ENCODE measurements at places on chromosomes 5 and 9.

DNA sequence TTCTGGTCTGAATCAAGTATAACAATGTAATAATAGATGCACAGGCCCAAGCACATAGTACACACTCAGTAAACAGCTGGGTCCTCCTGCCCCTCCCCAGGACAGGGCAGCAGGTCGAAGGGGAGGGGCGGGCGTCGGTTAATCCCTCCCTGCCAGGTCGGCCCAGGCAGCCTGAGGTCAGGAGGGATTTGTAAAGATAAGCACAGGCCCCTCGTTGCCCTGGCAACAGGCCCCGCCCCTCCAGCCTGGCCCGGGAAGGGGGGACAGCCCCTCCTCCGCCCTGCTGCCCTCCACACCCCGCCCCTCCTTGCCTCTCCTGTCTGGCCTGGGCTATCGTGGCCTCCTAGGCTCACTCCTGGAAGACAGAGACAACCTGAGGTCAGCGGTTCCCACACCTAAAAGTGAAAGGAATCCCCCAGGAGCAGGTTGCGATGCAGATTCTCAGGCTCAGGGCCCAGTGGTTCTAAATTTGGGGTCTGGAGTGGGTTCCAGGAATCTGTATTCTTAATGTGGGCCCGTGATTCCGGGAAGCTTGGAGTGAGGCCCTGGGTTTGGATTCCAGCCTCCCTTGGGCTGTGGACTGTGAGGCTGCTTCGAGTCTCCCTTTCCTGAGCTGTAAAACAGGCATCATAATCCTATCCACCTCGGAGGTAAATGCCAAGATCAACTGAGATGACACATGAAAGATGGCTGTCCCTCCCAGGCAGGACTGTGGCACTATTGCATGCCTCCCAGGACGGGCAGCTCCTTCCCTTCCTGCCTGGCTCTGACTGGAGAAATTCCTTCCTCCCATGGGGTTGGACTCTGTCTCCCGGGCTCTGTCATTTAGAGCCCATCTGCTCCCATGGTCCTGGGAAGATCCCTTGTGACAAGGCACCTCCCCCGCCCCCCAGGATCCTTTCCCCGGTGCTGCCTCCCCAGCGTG, 4.4 kb downstream of the CRB2 start:
- DNase-seq = no peak

- no peak for DNase-seq
These were observed 36.4 kb upstream of the ADAMTSL1 start for GRCh38 chr9:18437315-18438201.

DNA sequence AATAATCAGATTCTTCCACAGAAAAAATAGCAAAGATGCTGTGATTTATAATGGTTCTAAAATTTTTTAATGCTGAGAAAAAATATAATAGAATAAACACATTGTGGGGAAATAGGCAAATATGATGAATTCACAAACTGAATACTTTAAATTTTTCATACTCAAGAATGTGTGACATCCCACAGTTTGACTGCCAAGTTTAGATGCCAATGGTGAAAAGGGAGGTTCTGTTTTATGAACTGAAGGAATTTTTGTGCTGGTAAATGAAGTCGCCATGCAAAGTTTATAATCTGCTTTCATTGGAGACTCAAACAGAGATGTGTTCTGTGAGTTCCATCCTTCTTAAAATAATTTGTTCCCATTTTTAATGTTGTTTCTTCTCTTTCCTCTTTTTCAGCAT, 367.5 kb upstream of the ADAMTS16 start:
- DNase-seq = no peak

GRCh38 chr5:167871091-167871490, 420.4 kb upstream of the WWC1 start:
- no peak for DNase-seq

DNA sequence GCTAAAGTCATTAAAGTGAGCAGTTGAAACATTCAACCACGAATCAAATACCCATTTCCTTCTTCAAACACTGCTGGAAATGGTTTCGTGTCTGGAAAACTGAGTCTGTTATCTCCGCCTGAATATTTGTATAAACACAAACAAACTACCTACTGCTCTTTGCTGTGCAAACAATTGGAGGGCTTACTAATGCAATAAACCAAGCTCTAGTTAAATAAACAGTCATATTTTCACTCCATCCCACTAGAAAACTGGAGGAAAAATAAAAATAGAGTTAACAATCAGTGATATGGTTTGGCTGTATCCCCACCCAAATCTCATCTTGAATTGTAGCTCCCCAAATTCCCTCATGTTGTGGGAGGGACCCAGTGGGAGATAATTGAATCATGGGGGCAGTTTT, 397.6 kb downstream of the RASEF start:
- no peak for DNase-seq

DNA sequence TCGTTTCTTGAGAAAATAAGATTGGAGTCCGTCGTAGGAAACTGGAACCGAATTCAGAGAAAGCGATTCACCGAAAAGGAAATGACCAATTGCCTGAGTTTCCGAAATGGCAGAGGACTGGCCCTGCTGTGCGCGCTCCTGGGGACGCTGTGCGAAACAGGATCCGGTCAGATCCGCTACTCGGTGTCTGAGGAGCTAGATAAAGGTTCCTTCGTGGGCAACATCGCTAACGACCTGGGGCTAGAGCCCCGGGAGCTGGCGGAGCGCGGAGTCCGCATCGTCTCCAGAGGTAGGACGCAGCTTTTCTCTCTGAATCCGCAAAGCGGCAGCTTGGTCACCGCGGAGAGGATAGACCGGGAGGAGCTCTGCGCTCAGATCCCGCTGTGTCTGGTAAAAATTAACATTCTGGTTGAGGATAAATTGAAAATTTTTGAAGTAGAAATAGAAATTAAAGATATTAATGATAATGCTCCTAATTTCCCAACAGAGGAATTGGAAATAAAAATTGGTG, 379 bp downstream of the PCDHGA3 start:
- DNase-seq = no peak

DNA sequence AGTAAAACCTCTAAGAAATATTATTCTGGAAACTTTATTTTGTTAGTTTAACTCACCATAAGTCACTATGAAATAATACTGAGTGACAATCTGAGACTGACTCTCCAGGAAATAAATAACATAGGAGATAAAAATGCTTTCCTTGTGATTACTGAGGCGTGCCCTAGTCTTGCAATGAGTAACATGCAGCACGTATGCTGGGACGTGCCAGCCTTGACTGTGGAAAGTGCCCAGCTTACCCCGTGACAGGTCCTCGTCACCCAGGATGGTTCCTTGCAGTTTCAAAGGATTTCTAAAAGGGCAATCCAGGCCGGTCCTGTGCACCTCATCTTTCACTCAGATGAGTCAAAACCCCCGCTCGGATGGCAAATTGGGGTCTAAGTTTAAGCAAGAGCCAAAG, 720.8 kb upstream of the ADAMTS16 start:
- DNase-seq = no peak

GRCh38 chr5:15384176-15384575, 115.8 kb upstream of the FBXL7 start:
- DNase-seq = no peak

- DNase-seq = no peak
These were observed 168.5 kb downstream of the SLC24A2 start for GRCh38 chr9:19620326-19620725.

DNA sequence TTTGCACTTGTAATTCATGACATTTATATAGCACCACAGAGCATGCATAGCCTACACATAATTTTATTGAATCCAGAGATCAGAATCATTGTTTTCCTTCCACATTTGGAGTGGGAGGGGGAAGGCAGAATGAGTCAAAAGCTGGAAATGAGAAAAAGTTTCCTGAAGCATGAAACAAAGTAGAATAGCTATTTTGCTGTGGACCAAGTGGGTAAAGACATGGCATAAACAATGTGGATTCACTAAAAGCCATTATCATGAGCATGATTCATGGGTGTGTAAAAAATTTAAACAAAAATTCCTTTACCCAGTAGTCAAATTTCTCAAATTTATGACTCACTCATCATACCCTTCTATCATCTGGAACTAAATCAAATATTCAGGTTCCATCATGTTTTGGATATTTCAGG, 97.9 kb downstream of the YIPF5 start:
- no peak for DNase-seq

DNA sequence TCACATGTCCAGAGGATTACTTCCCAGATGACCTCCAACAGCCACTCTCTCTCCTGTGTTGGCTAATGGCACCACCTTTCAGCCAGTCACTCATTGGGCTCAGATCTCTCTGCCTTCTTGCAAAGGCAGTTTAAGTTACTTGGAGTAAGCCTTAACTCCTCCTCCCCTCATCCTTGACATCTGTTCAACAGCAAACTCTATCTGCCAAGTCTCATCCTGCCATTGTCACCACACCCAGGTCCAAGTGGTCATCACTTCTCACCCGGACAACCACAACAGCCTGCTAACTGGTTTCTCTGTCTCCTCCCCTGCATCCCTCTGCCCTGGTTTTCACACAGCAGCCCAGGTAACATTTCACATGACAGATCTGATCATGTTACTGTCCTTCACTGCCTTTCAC, 58.5 kb downstream of the DCP2 start:
- no peak for DNase-seq

GRCh38 chr5:16784088-16784487, 152.0 kb downstream of the MYO10 start:
- DNase-seq = no peak

DNA sequence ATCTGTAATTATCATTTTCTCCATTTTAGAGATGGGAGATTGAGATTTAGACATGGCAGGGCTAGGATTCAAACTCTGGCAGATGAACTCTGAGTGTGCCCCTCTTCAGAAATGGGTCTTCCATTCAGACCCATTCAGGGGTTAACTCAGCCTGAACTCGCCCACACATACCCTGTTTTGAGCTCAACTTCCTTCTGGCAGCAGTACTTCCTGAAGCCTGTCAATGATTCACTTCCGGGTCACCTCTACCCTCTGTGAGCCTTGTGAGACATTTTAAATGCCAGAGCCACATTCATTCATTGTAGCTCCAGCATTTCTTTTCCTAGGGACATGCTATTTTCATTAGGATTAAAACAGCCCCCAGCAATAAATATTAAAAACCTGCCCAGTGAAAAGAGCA, 209.3 kb upstream of the SLC24A2 start:
- DNase-seq = no peak

- no peak for DNase-seq
These were observed 139.6 kb downstream of the SMARCA2 start for GRCh38 chr9:2154731-2155130.
